ENCODE measurements at places on chromosomes 5 and 9.

DNA sequence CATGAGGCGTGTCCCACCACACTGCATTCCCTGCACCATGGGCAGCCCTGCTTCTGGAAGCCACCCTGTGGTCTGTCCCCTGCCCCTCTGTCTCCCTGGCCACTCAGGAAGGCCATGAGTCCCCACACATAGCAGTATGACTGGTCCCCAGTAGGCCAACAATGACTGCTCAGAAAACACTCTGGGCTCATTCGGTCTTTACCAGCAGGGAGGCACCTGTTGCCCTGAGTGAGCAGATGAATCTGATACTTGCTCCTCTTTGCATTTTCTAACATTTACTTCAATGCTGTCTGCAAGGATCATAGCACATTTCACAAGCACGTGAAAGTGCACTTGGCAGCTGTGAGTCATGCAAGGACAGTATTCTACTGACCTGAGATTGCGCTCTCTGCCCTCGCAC, 365.4 kb upstream of the IRX1 start:
- DNase-seq = no peak

- DNase-seq = no peak
Measured at GRCh38 chr5:93438124-93438523, 142.9 kb downstream of the NR2F1-AS1 start.

GRCh38 chr9:113428062-113428615, 17.6 kb downstream of the C9orf43 start:
- no peak for DNase-seq

GRCh38 chr5:56763182-56763581, 52.2 kb upstream of the MAP3K1 start:
- no peak for DNase-seq
